Thymus (tissue), 14 donors: ENCODE measurements at places on chromosomes 6 and 20. TPM values are rescaled to one million over a fixed set of nuclear protein-coding genes. Genes with fewer than 3 reads are reported as not detected.

Gene CD109
- 1.5 TPM for polyA plus RNA-seq

Gene SLC22A16
- 1.0 TPM for polyA plus RNA-seq

Gene SLC13A3
- polyA plus RNA-seq, result 1.9 TPM

Gene TNFAIP3
- polyA plus RNA-seq, result 85.8 TPM

Gene HUS1B
- polyA plus RNA-seq, result 0.37 TPM

Gene LST1
- 32.4 TPM for polyA plus RNA-seq
